ENCODE measurements at places on chromosomes 12 and 14.

DNA sequence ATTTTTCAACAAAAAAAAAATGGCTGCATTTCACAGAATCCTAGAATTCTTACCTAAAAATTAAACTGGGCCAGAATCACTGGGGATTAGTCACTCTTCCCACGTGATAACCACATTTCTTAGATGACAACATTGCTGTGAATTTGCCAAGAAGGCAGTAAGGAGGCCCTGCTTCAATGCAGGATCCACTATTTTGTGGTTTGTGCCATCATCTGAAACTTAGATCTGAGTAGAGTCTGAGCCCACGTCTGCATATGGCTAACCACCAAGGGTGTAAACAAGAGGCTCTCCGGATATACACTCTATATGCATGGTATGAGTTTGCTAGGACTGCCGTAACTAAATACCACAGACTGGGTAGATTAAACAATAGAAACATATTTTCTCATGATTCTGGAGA lies 24.4 kb upstream of the TBX5 start:
- no peak for ATAC-seq

- no peak for ATAC-seq
Measured at GRCh38 chr14:85702997-85703396, 173.1 kb downstream of the FLRT2 start.

GRCh38 chr14:20792556-20792955 lies 10.1 kb downstream of the RNASE1 start:
- no peak for ATAC-seq

DNA sequence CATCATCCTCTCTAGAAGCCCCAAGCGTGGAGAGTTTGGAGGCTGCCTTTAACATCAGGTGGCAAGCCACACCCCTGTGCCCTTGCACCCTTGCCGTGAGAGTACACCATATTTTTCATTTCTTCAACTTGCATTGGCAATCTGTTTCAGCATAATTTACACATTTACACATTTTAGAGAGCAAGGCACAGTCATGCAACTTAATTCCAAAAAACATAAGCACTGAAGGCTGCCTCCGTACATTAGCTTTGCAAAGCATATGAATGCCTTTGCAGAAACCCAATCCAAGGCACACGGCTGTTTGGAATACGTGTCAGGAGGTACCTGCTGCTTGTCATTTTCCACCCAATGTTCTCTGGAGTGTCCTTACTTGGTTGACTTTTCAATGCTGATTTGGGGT lies 833.1 kb downstream of the VRK1 start:
- no peak for ATAC-seq

DNA sequence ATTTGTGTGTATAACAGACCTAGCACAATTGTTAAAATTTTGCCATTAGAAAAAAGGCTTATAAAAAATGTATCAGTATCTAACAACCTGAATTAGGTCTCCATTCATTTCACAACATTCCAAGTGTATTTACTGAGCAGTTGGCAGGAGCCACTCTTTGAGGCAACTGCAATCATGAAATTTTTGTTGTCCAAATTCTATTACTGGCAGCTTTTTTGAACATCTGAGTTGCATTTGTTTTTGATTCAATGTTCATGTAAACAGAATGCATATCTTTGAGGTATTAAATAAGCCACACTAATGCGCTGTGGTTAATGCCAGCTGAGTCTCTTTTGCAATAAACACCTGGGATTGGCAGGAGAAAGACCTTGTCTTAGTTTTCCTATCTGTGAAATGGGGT lies 8.7 kb downstream of the KITLG start:
- ATAC-seq, result no peak

DNA sequence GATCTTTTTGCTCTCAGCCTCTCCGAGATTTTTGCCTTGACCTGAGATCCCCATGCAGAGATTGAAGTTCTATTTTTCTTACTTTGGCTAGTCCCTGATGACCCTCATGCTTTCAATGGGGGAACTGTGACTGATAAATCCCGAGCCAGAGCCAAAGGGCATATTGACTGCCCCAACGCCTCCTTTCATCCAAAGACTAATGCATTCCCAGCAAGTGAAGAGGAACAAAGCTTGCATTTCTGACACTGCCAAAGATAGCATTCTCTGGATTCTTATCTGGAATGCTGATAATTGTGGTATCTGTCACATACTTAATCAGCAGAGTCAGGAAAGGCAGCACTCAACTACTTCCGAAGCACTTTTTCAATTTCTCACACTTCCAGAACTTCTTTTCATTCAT lies 152.3 kb upstream of the EGLN3 start:
- no peak for ATAC-seq

DNA sequence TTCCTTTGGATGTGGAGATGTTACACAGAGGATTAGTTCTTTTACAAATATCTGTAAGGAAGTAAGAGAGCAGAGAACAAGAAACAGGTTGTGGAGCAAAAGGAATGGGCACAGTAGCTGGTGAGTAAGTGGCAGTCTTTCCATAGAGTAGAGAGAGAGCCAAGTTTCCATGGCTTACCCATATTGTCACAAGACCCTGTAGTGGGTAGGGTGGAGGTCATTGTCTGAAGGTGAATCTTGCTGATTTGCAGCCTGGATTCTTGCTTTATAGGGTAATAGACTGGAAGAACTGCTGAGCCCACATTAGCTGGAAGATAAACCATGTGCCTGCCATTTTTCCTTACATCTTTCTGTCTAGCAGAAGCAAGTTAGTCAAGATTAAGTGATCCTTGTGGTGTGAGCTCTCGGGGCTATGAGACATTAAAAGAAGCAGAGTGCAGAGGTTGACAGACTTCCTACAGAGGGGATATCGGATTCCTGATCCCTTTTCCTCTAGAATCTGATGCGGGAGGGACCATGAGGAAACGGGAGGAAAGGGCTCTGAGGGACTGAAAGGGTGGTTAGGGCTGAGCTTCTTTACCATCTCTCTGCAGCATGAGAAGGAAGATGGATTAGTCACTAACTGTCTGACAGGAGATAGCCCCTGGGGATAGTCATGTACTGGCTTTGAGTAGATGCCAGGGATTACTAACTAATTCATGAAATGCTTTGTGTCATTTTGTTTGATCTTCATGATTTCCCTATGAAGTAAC lies 44.0 kb upstream of the LRTM2 start:
- ATAC-seq, result peak; percentile 78

DNA sequence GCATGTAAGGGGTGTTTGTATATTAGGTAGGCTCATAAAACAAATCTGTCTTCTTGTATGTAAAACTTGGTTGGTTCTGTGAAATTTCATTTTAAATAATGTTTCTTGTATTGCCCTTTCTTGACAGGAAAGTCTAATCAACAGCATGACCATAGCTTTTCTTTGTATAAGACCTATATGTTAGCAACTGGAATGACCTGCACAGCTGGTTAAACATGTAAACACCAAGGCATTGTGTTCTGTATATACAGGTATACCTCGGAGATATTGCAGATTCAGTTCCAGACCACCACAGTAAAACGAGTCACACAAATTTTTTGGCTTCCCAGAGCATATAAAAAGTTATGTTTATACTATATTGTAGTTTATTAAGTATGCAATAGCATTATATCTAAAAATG lies 183.6 kb downstream of the ERC1 start:
- no peak for ATAC-seq

GRCh38 chr14:59811815-59812214 lies 58.8 kb downstream of the RTN1 start:
- ATAC-seq, result no peak

- ATAC-seq, result no peak
Measured at GRCh38 chr12:108560321-108560721, 652 bp downstream of the SART3 start.

GRCh38 chr14:102902086-102902485 lies 20.4 kb upstream of the AMN start:
- no peak for ATAC-seq

DNA sequence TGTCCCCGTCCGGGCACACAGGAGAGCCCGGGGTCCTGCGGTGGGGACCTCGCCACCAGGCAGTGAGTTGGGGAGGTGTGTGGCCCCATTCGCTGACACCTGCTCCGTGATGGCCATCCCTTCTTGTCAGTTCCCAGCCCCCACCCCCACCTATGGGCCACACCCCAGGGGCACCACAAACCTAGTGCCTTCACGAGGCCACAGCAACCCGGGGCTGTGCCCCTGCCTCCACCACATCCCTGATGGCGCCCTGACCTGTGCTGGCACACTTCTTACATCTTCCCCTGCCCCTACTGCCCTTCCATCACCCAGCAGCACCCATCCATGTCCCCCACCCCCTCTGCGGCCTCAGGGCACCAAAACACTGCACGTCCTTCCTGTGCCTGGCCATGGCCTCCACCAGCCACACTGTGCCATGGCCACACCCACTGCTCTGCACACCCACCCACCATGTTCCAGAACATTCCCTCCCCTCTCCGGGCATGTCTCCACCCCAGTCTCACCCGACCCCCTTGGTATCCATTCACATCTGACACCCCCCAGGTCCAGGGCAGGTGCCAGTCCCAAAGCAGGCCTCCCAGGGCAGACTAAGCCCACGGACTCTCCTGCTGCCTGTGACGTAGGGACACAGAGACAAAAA lies 24.4 kb downstream of the JAG2 start:
- no peak for ATAC-seq

DNA sequence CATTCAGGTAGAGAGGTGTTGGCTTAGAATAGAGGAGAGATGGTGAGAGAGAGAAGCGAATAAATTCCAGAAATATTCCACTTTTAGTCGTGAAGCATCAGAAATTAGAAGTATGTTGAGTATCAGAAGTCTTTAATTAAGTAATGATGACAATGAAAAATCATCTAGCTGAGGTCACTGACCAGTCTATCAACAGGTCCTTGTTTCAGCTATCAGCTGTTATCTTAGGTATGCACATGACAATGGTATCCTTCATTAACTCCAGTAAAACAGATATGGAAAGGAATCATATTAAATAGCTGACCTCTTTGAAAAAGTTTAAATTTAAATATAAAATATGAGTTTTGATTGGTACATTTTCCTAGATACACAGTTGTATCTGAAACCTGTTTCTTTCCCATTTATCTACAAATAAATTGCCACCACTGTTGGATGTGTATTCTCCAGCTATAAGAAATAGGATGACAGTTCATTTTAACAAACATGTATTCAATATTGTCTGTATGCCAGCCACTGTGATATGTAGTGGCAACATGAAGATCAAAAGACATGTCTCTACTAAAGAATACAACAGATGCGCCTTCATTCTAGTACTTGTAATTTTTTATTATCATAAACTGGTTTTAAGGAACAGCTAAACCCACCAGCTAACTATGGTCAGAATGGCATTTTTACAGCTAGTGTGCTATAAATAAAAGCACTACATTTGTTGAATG lies 424.2 kb upstream of the DCN start:
- no peak for ATAC-seq

- no peak for ATAC-seq
Measured at GRCh38 chr14:104936361-104937155, 11.9 kb downstream of the PLD4 start.

GRCh38 chr12:79881351-79881750 lies 53.5 kb downstream of the PPP1R12A start:
- no peak for ATAC-seq

DNA sequence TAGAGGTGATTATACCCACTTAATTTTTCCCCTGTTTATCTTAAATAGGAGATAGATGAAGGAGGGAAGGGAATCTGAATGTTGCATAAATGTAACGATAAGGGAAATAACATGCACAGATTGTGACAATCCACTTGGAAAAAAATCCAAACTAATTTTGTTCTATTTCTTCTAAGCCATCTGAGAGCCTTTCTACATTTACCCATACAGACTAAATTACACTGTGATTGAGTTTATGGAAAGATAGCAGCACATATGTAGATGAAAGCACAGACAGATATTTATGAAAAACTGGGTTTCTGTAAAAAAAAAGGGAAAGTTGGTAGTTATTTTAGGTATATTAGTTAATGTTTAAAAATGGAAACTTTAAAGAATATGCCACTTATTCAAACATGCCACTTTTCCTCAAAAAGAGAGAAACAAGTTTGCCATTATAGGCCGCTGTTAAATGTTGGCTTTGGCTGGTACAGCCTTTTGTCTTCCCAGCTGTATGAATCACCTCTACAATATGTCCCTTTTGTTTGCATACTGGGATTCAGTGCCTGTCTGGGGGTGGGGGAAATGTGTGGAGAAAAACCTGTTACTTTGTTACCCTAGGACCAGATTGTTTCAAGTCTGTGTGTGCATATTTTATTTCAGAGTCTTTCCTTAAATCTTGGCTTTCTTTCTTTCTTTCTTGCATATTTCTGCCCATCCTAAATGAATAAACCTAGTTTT lies 470.2 kb upstream of the LMO3 start:
- no peak for ATAC-seq

- no peak for ATAC-seq
Measured at GRCh38 chr14:101373690-101374295, 187.5 kb upstream of the DIO3 start.

- ATAC-seq, result no peak
Measured at GRCh38 chr12:87107766-87108165, 851.6 kb upstream of the MGAT4C start.

DNA sequence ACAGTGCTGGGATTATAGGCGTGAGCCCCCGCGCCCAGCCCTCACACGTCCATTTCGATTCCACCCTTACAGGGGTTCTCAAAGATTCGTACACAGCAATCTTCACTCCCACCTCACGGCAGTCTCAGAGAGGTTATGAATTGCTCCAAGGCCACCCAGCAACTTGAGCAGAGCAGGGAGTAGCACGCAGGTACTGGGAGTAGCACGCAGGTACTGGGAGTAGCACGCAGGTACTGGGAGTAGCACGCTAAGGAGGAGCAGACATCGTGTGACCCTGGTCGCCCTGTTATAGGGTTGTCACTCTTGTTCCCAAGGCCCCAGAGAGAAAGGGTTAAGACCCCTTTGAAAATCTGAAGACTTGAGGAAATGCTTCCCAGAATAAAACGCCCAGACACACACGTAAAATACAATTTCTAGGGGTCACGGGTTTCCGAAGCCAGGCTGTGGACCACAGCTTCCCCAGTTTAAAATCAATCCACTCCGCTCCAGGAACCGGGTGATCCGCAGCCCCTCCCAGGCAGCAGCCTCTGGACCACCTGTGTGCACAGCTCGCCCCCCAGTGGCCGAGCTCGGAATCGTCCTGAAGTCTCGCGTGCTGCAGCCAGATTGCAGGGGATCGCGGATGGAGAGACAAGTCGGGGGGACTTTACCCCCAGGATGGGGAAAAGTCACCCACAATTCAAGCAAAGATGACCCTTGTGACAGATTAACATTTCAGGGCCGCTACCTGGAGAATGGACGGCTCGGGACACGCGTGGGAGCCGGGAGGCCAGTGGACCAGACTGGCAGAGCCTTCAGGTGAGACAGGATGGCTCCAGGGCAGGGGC lies 92.0 kb downstream of the SCARB1 start:
- ATAC-seq, result peak; percentile 85

DNA sequence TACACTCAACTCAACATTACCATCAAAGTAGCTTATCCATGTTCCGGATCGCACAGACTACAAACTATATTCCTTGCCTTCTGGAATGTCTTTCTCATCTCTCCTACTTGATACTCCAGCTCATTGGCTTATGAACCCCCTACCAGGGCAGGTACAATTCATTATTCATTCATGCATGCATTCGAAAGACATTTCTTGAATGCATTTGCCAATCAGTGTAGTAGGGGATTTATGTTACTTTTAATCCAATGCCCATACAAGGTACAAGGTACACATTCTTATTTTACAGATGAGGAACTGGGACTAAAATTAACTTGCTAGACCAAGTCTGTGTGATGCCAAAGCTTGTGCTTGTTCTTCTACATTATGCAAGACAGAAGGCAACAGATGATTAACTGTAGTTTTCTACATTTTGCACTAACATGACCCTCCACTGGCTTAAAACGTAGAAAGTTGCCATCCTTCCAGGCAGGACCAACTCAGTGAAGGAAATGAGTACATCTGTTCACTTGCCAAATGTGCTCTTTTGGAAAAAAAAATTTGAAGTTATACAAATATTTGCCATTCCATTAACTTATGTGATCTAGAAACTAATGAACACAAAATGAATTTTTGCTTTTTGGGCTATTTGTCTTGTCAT lies 53.8 kb upstream of the KCNJ8 start:
- ATAC-seq, result no peak
